ENCODE measurements at places on chromosomes 3 and 15.

- peak; percentile 35 for DNase-seq
Measured at GRCh38 chr3:173045770-173046382, 95.2 kb downstream of the SPATA16 start.

GRCh38 chr15:73049564-73050215 is 2.6 kb upstream of the NEO1 start:
- no peak for DNase-seq

DNA sequence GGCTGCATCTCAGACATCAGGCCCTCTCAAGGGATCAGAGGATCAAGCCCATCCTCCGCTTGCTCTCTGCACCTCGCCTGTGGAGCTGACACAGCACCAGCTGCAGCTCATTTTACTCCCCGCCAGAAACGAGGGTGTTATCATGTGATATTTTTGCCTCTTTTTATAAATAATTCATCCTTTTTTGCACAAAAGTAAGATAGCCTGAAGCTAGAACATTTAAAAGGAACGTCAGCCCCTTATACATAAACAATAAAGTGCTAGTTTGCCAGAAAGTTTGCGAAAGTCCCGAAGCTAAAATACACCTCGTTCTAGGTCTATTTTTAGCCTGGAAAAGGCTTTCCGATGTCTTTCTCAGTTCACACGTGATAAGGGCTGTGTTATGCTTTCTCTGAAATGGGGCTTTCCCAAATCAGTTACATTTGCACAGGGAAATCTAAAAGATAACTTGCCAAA is 9.6 kb upstream of the FAM174B start:
- no peak for DNase-seq

GRCh38 chr3:34859746-34860145 is 779.6 kb upstream of the ARPP21 start:
- peak; percentile 75 for DNase-seq

DNA sequence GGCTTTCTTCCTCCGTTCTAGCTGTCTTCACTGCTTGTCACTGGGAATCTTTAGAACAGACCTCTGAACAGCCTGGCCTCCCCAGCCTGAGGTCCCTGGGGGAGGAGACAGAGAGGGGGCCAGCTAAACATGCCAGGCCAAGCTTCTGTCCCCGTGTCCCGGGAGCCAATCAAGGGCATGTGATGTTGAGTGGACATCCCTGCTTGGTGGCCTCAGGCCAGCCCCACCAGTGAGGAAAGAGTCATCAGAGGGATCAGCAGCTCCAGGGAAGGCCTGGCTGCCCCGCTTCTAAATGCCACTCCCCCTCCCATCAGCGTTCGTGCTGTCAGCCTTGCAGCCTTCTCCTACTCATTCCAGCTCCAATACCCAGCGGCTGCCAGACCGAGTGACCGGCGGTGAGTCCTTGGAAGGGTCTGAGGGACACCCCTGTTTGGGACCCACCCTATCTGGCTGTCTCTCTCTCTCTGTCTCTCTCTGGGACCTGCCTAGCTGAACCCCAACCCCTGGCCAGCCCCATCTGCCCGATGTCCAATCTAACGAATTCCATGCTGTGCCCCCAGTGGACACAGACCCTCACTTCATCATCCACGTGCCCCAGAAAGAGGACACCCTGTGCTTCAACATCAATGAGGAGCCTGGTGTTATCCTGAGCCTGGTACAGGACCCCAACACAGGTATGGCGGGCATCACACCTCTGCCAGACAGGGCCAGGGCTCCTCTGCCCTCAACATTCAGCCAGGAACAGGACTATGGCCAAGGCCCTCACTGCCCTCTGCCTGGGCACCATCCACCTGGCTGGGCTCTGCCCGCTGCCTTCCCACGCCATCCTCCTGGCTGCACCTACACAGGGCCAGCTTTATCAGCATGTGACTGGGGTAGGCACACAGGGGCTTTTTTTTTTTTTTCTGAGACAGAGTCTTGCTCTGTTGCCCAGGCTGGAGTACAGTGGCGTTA is 6.6 kb upstream of the ITIH3 start:
- DNase-seq = no peak

- no peak for DNase-seq
Measured at GRCh38 chr3:175274056-175274455, 414.9 kb downstream of the NAALADL2 start.

- DNase-seq = peak; percentile 61
Measured at GRCh38 chr3:108346301-108347227, 50.2 kb downstream of the HHLA2 start.

DNA sequence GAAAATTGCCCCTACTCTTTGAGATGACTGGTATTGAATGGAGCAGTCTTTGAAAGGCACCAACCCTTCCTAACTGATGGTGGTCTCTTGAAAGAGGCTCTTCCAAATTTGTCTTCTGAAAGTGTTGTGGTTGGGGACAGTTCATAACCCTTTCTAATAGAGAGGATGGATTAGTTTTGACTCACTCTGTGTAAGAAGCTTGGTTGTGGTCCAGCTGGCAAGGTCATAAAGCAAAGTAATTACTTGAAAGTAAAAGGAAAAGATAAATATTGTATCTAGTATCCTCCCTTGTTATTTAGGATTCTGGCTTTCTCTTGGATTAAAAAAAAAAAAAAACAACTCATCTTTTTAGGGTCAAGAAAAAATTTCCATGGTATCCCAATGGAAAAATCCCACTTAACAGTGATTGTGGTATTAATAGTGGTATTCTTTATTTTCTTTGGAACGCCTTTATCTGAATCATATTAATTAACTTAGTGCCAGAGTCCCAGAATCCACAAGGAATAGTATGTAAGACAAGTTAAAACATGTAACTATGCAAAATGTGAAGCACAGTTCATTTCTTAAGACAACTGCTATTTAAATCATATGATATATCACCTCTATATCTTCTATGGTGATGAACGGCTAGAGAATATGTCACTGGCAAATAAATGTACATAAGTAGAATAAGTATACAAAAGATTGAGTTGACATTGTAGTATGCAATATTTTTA is 469.3 kb upstream of the CDIN1 start:
- DNase-seq = peak; percentile 81

GRCh38 chr3:115617591-115617990 is 5.7 kb upstream of the GAP43 start:
- DNase-seq = no peak

DNA sequence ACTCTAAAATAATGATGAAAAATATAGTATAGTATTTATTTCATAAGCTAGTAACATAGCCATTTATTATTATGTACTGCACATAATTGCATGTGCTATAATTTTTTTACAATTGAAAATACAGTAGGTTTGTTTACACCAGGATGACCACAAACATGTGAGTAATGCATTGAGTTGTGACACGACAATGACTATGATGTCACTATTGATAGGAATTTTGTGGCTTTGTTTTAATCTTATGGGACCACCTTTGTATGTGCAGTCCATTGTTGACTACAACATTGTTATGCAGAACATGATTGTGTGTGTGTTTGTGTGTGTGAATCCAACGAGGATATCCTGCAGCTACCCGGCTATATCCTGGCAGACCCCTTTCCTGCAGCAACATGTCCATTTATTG is 372.2 kb upstream of the MCTP2 start:
- DNase-seq = no peak

- peak; percentile 26 for DNase-seq
Measured at GRCh38 chr15:76059320-76060117, at the start of gene TMEM266. TMEM266 (plus strand) TSS chr15:76059985; CDS start chr15:76134264, 74,279 bp downstream.

DNA sequence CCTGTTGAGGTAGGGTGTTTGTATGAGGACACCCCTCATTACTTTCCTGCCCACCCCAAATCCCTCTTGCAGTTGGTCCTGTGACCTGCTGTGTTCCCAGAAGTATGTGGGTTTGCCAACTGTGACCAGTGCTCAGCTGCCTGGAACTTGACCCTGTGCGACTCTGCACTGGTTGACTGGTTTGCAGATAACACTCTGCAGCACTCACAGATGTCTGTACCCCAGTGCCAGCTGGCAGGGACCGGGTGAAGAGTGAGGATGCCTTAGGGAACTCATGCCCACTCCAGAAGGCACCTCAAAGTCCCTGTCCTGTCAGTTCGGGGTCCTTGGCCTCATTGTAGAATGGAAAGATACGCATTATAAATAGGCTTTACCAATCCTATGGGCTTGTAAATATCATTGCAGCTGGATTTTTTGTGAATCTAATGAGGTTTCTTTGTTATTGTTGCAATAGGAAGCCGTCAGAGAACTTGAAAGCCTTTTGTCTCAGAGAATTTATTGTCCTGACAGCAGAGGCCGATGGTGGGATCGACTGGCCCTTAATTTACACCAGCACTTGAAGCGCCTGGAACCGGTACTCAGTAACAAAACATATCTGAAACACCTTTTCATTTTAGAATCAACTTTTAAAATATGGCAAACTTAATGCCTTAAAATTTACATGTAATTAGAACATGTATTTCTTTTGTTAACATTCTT is 18.2 kb downstream of the FAN1 start:
- no peak for DNase-seq

DNA sequence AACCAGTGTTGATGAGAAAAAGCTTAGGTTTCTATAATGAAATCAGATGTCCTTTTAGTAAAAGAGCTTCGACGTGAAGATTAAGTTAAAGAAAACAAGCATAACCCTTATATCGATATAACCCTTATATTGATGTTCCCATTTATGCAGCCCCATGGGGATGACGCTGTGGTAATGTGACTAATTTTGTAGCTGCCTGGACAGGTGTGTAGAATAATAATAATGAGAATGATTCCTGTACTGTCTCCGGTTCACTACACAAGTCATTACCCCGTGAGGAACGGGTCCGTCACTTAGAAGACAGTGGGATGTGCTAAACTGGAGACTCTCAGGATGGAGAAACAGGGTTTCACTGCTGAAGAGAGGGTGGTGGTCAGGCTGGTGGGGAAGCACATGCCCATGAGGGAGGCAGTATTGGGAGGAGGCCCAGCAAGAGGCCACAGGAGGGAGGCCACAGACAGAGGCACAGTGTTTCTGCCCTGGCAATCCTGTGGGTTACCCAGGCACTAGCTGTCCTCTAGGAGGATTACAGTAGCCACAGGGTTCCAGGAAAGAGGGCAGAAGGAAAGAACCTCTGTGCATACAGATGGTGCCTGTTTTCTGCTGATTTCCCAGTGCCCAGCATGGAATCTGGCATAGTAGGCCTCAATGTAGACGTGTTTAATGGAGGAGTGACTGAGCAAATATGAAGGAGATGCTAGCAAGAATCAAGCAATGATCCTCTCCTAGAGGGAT is 191.1 kb upstream of the TSC22D2 start:
- no peak for DNase-seq

- DNase-seq = no peak
Measured at GRCh38 chr15:35060591-35060990, 24.5 kb downstream of the NANOGP8 start.

DNA sequence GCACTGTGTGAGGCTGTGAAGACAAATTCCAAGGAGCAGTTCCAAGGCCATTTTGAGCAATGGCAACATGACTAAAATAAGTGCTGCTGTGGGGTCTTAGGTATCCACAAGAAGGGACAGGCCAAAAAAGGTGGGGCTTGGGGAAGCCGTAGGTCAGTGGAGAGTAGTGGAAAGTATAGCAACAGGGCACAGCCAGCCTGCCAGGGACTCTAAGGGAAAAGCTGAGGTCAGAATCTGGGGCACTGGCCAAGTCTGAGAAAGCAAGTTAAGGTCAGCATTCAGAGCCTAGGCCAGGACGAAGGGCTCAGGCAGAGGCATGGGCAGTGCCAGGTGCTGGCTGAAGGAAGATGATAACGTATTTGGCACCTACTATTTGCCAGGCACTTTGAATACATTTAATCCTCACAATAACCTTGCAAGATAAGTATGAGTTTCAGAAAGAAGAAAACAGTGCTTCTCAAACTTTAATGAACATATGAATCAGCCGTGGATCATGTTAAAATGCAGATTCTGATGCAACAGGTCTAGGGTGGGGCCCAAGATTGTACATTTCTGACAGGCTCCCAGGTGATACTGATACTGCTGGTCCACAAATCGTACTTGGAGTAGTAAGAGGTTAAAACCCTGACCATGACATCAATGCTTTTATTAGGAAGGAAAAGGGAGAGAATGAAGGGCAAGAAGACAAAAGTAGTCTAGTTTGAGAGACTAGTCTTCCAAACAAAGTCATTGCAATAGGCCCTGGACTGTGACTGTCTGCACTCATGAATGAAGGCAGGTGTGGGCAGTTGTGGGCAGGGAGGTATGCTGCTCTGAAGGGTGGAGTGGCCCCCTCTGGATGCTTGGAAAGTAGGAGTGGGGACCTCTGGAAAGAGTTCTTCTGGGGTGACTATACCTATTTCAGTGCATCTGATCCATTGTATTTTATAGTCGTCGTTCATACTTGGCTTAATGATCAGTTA is 106.3 kb upstream of the ANKRD28 start:
- DNase-seq = no peak

- DNase-seq = no peak
Measured at GRCh38 chr3:158121295-158121694, 11.4 kb downstream of the RSRC1 start.

- peak; percentile 91 for DNase-seq
Measured at GRCh38 chr15:75171408-75171807, 30.3 kb upstream of the C15orf39 start.

- peak; percentile 30 for DNase-seq
Measured at GRCh38 chr15:94745371-94745770, 514.0 kb downstream of the MCTP2 start.

DNA sequence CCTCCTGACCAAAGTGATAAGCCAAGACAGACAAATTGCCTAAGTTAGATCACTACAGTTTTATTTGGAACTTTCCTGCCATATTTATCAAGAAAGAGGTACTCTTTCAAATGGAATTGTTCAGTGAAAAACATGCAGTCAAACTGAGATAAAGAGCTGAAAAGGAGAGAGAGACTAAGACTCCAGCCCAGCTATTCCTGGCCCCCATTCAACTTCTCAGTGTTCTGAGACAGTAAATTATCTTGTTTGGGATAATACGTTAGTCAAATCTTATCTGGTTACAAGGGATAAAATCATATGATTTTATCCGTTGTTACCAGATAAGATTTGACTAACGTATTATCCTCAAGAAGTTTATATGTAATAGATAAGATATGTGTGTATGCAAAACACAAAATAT is 67.6 kb upstream of the CMC1 start:
- peak; percentile 18 for DNase-seq

- DNase-seq = no peak
Measured at GRCh38 chr15:94476686-94477085, 245.3 kb downstream of the MCTP2 start.

DNA sequence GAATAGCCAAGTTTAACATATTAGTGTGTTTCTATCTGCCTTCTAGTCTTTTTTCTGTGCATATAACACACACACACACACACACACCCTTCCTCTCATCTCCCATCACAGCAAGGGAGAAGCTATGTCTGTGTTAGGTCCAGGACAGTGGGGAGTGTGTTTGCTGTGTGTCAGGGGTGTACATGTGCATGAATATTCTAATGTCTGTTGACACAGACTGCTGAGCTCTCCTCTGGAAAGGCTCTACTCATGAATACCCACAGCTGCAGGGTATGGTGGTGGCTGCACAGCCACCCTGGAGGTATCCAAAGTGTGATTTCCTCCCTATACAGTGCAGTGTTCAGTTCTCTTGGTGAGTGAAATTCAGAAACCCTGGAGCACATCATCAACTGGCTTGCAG is 42.9 kb downstream of the ARNT2 start:
- DNase-seq = no peak

All from fibroblast of lung (primary cell).